ENCODE measurements at places on chromosomes 6 and 20.
A peak's percentile ranks its signal among the peaks of the same experiment; 100 is the strongest.

DNA sequence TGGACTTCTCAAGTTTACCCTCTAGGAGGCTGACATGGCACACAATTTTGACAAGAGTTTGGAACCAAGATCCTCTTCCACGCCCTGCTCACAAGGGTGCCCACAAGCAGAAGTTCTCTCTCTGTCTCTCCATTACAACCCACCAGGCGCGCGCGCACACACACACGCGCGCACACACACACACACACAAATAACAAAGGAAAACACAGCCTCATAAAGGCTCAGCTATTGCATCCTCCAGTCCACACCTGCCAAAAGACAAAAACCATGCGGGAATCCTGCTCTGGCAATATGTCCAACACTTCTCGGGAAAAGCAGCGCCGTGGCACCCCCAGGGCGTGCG lies 870 bp downstream of the PAK5 start:
- H3K27me3 ChIP-seq = peaks cover 17% of the 10 kb centered on the region
- no peak for DNase-seq
- peaks cover 18% of the 10 kb centered on the region for H3K4me1 ChIP-seq
- H3K27ac ChIP-seq = no peak overlapping the region

GRCh38 chr6:38591439-38591838 lies 48.3 kb downstream of the BTBD9 start:
- no peaks in the 10 kb centered on the region for H3K27me3 ChIP-seq
- H3K36me3 ChIP-seq = peaks cover 27% of the 10 kb centered on the region
- no peak for DNase-seq
- no peaks in the 10 kb centered on the region for H3K4me1 ChIP-seq
- H3K4me3 ChIP-seq = no peak overlapping the region
- H3K27ac ChIP-seq = no peak overlapping the region

GRCh38 chr20:20780127-20780824 lies 67.8 kb upstream of the RALGAPA2 start:
- peak overlapping the region; percentile 29 for H3K4me3 ChIP-seq
- peaks cover 39% of the 10 kb centered on the region for H3K4me1 ChIP-seq
- H3K27ac ChIP-seq = peak overlapping the region; percentile 83
- H3K36me3 ChIP-seq = no peaks in the 10 kb centered on the region
- no peaks in the 10 kb centered on the region for H3K27me3 ChIP-seq

- no peak overlapping the region for H3K4me3 ChIP-seq
- H3K27ac ChIP-seq = no peak overlapping the region
- DNase-seq = no peak
Measured at GRCh38 chr20:54188132-54188849, 14.5 kb upstream of the CYP24A1 start.

GRCh38 chr6:134035823-134036296 lies 16.6 kb downstream of the SLC2A12 start:
- no peaks in the 10 kb centered on the region for H3K27me3 ChIP-seq
- no peaks in the 10 kb centered on the region for H3K36me3 ChIP-seq
- DNase-seq = no peak
- no peak overlapping the region for H3K4me3 ChIP-seq
- H3K27ac ChIP-seq = peak overlapping the region; percentile 56

DNA sequence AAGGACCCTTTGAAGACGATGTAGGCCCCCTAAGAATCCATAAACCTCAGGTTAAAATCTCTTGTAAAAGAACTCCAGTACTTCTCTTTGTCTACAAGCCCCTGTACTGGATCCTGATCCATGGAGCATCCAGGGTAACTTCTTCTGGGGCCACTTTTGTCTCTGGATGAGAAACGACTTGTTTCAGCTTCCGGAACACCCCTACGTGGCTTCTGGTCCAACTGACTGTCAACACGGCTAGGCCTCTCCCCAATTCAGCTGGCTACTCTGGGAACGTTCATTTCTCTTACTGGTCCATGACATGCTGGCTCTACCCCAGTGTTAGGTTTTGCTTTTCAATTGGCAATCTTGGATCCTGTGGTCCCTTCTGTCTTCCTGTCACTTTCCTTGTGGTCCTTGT lies 198.0 kb downstream of the BACH2 start:
- H3K4me1 ChIP-seq = peaks cover 22% of the 10 kb centered on the region
- no peaks in the 10 kb centered on the region for H3K27me3 ChIP-seq
- H3K4me3 ChIP-seq = no peak overlapping the region
- peak overlapping the region; percentile 87 for H3K27ac ChIP-seq
- H3K36me3 ChIP-seq = no peaks in the 10 kb centered on the region
- no peak for DNase-seq

DNA sequence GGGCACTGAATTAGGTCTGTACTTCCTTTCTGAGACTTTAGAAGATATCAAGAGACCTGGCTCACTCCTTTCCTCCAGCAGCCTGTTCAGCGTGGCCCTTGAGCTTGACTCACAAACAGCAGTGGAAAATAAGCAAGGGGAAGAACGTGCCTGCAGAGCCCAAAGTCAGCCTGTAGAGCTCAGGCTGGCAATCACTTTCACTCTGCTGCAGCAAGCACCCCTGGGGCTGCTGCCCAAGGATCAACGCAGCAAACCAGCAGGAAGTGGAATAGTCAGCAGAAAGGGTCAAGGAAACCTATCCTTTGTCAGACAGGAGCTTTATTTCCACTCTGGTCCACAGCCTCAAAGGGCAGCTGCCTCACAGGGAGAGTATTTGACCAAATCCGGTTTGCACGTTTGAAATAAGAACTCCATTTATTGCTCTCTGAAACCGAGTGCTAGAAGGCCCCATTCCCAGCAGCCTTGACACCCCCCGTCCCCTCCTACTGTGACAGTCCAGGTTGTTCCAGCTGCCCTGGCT lies 77.4 kb downstream of the PRDM1 start:
- no peak for DNase-seq
- peak overlapping the region; percentile 6 for H3K27ac ChIP-seq

- H3K4me1 ChIP-seq = no peaks in the 10 kb centered on the region
- H3K36me3 ChIP-seq = no peaks in the 10 kb centered on the region
- no peak overlapping the region for H3K27ac ChIP-seq
Measured at GRCh38 chr6:146304181-146304580, 239.5 kb upstream of the RAB32 start.

DNA sequence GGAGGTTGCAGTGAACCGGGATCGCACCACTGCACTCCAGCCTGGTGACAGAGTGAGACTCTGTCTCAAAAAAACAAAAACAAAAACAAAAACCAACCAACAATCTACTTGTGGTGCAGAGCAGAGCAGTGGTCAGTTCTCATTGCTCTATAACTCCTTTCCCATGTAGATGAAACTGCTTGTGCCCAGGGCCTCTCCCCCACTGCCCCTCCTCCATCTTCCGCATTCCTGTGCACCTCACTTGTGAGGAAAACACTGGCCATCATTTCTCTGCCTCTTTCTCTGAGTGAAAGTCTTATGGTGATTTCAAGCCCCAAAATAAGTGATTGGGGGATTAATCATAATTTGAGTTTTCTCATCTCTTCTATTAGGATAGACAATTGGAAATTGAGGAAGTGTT lies 63.9 kb upstream of the GLP1R start:
- no peaks in the 10 kb centered on the region for H3K4me1 ChIP-seq
- no peaks in the 10 kb centered on the region for H3K36me3 ChIP-seq
- H3K27ac ChIP-seq = no peak overlapping the region
- peaks cover 39% of the 10 kb centered on the region for H3K27me3 ChIP-seq

GRCh38 chr6:120055071-120055470 lies 705.5 kb upstream of the MAN1A1 start:
- H3K4me3 ChIP-seq = no peak overlapping the region
- H3K27ac ChIP-seq = no peak overlapping the region
- no peak for DNase-seq
- H3K4me1 ChIP-seq = no peaks in the 10 kb centered on the region

DNA sequence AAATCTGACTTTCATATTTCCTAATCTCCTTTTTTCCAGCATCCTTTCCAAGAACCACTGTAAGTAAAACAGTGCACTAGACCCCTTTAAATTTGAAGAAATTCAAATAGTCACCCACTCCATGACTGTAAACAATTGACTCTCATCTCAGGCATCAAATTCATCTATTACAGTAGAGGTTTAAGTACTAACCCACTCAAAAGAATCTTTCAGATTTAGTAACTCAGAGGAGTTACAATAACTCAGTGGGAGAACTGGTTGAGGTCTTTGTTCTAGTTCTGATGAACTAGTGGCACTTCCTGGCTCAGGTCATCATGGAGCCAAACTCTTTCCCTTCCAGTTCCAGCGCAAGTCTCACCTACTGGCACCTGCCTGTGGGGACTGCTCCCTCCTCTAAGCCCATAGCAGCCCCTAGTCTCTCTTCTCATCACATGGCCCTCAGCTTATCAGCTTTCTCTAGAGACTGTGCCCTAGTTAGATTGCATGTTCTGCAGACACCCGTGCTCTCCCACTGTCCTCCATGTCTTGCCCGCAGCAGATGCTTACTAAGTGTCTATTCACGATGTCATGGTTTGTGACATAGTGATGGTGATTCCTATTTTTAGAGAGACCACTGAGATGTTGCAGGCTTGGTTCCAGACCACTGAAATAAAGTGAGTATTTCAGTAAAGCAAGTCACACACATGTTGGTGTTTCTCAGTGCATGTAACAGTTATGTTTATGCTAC lies 196.2 kb downstream of the TBC1D7 start:
- no peak overlapping the region for H3K4me3 ChIP-seq
- H3K4me1 ChIP-seq = no peaks in the 10 kb centered on the region
- no peaks in the 10 kb centered on the region for H3K36me3 ChIP-seq
- DNase-seq = no peak
- no peak overlapping the region for H3K27ac ChIP-seq

DNA sequence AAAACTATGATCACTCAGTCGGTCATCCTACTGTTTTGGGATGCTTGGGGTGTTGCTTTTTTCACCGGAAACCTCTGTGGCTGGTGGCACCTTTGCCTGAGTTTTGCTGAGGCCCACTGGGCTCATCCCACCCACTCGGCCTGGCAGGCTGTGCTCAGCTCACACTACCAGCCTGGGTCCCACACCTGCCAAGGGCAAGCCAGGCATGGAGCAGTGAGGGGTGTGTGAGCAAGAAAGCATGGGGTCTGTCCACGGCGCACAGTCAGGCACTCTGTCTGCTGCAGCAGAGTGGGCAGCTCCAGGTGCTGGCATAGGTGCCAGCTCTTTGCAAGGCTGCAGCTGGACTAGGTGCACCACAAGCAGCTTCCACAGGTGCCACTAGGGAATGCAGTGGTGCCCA lies 91.7 kb downstream of the TBXT start:
- no peaks in the 10 kb centered on the region for H3K27me3 ChIP-seq
- no peak overlapping the region for H3K4me3 ChIP-seq
- no peak overlapping the region for H3K27ac ChIP-seq
- no peak for DNase-seq
- H3K4me1 ChIP-seq = peaks cover 3% of the 10 kb centered on the region

DNA sequence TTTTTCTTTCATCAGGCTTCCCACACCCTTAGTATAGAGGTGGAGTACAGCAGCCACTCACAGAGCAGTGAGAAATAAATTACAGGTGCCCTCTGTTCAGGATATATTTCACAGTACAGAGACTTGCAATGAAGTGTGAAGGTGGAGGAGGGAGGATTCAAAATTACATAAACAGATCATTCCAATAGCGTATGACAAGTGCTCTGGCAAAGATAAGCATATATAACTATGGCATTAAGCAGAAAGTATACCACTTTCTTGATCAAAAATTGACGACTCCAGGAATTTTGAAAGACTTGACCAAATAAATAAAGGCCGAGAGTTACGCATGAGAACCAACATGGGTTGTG lies 108.7 kb downstream of the GPX5 start:
- peaks cover 3% of the 10 kb centered on the region for H3K4me1 ChIP-seq
- H3K27me3 ChIP-seq = peaks cover 50% of the 10 kb centered on the region
- no peaks in the 10 kb centered on the region for H3K36me3 ChIP-seq
- H3K4me3 ChIP-seq = no peak overlapping the region
- no peak for DNase-seq
- no peak overlapping the region for H3K27ac ChIP-seq

- no peaks in the 10 kb centered on the region for H3K4me1 ChIP-seq
- no peak overlapping the region for H3K4me3 ChIP-seq
- DNase-seq = no peak
- H3K36me3 ChIP-seq = no peaks in the 10 kb centered on the region
- no peak overlapping the region for H3K27ac ChIP-seq
Measured at GRCh38 chr6:88536071-88536625, 370.0 kb upstream of the CNR1 start.

DNA sequence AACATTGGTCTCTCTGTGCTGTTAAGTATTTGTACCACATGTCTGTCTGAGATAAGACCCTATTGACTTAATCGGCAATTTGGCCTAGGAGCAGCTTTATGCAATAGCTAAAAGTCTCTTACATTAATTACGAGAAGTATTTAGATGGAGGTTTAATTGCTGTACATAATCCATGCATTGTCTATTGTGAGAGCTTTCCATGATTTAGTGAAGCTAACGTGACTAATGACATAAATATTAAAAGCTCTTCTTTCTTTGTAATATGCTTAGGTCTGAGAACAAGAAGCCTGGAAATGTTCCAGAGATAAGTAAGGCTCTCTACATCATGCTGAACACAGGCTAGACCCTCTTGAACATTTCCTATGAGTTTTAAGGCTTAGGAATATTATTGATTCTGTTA lies 32.7 kb upstream of the FAM83B start:
- no peaks in the 10 kb centered on the region for H3K36me3 ChIP-seq
- no peak overlapping the region for H3K4me3 ChIP-seq
- no peak for DNase-seq
- H3K27me3 ChIP-seq = no peaks in the 10 kb centered on the region
- no peak overlapping the region for H3K27ac ChIP-seq

- no peaks in the 10 kb centered on the region for H3K27me3 ChIP-seq
- no peak overlapping the region for H3K4me3 ChIP-seq
- no peaks in the 10 kb centered on the region for H3K4me1 ChIP-seq
- no peak for DNase-seq
Measured at GRCh38 chr6:54262499-54262898, 45.7 kb upstream of the TINAG start.

DNA sequence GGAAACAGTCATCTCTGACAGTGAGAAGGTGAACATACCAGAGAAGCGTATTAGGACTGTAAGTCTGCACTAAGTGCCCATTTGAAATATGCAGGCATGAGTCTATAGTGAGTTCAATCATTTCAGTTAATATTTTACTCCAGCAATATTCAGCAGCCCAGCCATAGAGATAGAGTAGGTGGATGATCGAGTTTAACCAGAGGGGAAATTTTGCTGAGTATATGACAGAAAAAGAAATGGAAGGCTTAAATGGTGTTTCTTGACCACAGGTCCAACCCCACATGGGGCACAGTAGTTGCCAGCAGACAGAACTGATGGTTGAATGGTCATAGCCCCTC lies 39.8 kb downstream of the KIF6 start:
- H3K4me3 ChIP-seq = no peak overlapping the region
- no peaks in the 10 kb centered on the region for H3K4me1 ChIP-seq
- DNase-seq = no peak

GRCh38 chr6:151294561-151295101 lies 54.9 kb downstream of the AKAP12 start:
- no peaks in the 10 kb centered on the region for H3K27me3 ChIP-seq
- H3K27ac ChIP-seq = no peak overlapping the region
- no peaks in the 10 kb centered on the region for H3K4me1 ChIP-seq
- H3K36me3 ChIP-seq = no peaks in the 10 kb centered on the region

DNA sequence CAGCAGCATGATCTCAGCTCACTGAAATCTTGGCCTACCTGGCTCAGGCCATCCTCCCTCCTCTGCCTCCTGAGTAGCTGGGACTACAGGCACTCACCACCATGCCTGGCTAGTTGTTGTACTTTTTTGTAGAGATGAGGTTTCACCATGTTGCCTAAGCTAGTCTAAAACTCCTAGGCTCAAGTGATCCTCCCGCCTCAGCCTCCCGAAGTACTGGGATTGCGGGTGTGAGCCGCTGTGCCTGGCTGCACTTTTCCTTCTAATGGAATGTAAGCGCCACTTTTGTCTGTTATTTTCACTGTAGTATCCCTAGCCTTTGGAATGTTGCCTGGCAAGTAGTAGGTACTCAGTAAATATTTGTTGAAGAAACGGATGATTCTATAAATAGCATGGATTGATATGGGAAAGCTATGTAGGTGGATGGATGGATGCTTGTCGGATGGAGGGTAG lies 10.4 kb upstream of the TRIB3 start:
- H3K27me3 ChIP-seq = no peaks in the 10 kb centered on the region
- H3K36me3 ChIP-seq = no peaks in the 10 kb centered on the region
- no peak for DNase-seq
- no peak overlapping the region for H3K4me3 ChIP-seq
